GM12865 (cell line): ENCODE measurements at places on chromosomes 1 and 21.

GRCh38 chr1:206937425-206937824 is 8.8 kb downstream of the PIGR start:
- DNase-seq, result no peak

DNA sequence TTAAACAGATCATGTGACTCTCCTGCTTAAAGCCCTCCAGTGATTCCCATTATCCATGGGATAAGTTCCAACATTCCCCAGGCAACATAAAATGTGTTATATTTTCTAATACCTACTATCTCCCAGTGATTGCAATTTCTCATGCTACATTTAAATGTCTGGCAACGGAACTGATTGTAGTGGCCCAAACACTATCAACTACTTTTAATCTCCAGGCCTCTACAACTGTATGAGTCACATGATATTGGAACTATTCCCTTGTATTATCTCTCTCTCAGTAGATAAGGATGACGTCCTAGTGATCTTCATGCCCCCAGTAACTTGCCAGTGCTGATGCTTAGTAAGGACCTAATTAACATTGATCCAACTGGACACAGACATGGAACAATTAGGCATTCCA is 49.9 kb downstream of the ERICH3 start:
- DNase-seq, result no peak

- no peak for DNase-seq
Measured at GRCh38 chr1:61093525-61094137, 11.3 kb downstream of the NFIA start.

DNA sequence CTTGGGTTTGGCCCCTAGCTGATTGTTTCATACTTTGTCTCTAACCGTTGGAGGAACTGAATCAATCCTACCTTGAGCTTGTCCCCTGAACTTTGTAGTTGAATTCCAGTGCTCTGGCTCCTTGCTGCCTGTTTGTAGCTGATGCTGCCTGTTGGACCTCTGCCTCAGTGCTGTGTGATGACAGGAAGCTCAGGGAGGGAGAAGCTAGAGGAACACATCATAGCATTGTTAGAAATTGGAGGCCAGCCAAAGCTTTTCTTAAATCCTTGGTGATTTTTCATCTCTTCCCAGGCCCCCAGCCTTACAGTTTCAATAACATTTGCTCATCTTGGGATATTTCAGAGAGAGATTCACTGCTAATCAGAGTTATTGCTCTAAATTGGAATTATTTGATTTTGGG is 34.0 kb downstream of the MACF1 start:
- DNase-seq, result no peak

GRCh38 chr1:82724246-82724645 is 923.5 kb downstream of the ADGRL2 start:
- no peak for DNase-seq

- DNase-seq, result no peak
Measured at GRCh38 chr1:100028765-100029164, 59.0 kb downstream of the SLC35A3 start.

DNA sequence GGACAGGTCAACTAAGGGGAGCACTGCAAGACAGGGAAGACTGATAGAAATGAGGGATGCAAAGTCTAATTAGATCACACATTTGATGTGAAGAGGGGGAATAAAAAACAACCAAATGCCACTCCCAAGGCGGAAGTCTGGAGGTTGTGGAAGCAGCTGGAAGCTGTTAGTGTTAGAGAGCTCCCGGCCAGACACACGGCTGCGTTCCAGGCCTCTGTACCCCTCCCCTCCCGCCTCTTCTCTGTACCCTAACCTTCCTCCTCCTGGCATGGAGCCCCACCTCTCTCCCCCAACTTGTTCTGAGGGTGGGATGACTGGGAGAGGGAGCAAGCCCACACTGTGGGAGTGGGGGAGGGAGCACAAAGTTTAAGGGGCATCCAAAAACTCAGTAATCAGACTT is 67.0 kb downstream of the PLEKHA6 start:
- DNase-seq, result no peak

GRCh38 chr1:20147846-20148570 is 8.9 kb downstream of the PLA2G2F start:
- no peak for DNase-seq

- no peak for DNase-seq
Measured at GRCh38 chr1:91754816-91755580, 131.0 kb downstream of the TGFBR3 start.

DNA sequence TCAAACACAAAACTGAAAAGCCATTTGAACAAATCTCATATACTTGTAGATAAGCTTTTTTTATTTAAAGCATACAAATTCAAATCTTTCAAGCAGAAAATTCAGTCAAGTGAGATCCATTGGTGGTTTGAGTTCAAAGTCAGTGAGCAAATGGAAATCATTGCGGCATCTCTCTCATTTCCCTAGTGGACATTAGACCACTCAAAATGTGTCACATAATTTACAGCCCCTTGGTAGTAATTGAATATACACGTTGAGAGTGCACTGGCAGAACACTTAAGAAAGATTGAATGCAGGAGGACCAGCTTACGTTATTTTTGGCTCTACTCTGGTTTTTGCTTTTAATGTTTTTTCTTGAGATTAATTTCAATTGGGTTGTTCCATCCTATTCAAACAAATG is 633.7 kb downstream of the USP25 start:
- DNase-seq, result no peak

- no peak for DNase-seq
Measured at GRCh38 chr1:50658459-50659076, 235.3 kb upstream of the DMRTA2 start.

GRCh38 chr1:241799416-241799815 is 48.6 kb upstream of the EXO1 start:
- no peak for DNase-seq

DNA sequence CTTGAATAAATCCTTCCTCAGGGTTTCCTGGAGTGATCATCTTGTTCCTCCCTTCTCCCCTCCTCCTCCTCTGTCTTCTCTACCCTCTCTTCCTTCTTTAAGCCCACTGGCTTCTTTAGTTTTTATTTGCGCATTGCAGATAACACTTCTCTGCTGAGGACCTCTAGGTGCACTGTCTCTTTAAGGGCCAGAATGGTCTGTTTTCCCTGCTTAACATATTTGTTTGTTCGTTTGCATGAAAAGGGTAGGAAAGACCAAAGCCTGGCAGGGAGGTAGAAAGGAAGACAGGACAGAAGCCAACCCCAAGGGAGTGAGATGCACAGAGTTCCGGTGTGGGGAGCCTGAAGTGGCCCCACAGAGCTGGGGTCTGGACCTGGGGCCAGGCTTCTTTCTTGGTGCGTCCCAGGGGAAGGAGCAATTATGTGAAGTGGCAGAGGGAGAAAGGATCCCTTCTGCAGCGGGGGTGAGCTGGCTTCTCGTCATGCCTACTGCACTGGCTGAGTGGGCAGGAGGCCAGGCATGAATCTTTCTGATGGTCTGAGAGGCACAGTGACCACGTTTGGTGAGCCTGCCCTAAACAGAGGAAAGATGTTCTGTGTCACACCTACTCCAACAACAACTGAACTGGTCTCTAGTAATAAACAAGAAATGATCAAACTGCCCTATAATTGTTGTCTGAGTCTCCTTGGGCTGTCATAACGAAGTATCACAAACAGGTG is 232.7 kb downstream of the KCNJ6 start:
- no peak for DNase-seq

DNA sequence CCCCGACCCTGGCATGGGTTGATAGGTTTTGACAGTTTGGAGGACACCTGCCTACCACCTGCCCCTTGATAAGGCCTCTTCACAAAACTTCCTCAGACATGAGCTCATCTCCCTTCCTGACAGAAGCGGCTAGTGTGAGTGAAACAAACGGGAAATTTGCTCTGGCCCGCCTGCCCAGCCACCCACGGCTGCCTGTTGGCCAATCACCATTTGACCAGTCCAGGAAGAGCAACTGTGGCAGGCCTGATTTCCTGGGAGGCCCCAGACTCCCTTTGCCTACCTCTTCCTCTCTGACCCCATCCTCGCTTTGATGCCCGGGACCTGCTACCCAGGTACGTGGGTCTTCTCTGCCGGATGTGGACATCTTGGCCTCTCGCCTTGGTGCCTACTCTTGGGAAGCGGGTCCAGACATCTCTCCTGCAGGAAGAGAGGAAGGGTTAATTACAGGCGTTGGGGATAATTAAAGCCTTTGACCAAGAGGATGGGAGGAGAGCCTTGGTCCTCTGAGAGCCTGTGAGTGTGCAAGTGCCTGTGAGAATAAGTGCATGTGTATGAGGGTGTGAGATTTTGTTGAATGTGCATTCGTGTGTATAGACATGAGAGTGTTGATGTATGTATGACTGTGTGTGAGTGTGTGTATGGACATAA is 1.1 kb upstream of the EPHA2 start:
- DNase-seq, result no peak

DNA sequence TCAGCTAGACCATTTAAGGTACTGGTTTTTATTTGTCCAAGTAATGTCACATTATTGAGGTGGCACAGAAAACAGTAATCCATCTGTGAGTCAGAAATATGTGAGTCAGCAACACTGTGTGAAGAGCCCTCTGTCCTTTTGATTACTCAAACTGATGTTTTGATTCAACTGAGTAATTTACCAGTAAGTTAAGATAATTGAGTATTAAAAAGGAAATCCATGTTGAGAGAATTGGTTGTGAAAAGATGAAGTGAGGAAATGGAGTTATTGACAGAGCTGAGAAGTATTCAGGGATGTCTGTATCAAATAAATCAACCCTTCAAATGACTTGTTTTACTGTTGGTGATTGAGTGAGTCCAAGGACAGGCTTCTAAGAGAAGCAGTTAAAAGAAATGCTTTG is 302.7 kb upstream of the SGIP1 start:
- DNase-seq, result no peak

- DNase-seq, result no peak
Measured at GRCh38 chr1:209106237-209106741, 477.2 kb upstream of the CAMK1G start.

DNA sequence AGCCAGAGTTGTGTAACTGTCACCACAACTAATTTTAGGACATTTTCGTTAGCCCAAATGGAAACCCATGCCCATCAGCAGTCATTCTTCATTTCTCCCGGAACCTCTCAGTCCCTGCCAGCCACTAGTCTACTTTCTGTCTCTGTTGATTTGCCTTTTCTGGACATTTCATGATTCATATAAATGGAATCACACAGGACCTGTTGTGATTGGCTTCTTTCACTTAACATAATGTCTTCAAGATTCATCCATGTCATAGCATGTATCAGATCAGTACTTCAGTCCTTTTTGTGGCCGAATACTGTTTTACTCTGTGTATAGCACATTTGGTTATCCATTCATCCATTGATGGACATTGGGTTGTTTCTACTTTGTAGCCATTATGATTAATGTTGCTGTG is 7.1 kb downstream of the SLC66A1 start:
- no peak for DNase-seq

GRCh38 chr1:92973203-92973897 is 12.1 kb upstream of the DIPK1A start:
- peak; percentile 64 for DNase-seq

DNA sequence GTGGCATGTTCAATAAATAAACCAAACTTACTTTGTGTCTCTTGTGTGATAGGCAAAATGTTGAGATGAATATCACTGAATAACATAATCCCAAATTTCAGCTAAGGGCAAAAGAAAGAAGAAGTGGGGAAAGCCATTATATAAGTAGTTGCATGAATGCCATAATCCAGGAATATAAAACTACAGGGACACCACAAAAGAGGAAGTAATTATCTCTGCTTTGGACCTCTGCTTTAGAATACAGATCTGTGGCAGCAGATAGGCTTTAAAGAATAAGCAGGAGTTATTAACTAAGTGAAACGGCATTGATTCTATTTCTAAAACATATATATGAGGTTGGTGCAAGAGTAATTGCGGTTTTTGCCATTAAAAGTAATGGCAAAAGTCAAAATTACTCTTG is 288.5 kb upstream of the SNX7 start:
- DNase-seq, result no peak

DNA sequence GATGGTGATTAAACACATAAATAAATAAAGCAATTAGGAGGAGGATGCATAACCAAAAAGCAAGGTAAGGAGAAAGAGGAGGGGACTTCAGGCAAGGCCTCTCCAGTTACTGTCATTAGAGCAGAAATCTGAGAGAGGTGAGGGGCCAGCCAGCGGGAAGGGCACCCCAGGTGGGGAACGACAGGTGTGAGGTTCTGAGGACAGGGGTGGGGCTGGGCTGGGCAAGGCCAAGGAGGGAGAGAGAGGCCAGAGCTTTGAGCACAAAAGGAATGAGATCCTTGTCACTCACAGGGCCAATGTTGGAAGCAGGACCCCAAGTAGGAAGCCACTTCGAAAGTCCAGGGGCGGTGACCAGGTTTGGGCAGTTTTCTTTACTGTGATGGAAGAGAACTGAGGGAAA is 182.2 kb upstream of the RAB4A start:
- no peak for DNase-seq

GRCh38 chr1:186531561-186532165 is 70.7 kb upstream of the PDC start:
- no peak for DNase-seq

- DNase-seq, result no peak
Measured at GRCh38 chr1:165933446-165934170, 106.2 kb downstream of the UCK2 start.

- DNase-seq, result no peak
Measured at GRCh38 chr1:168271636-168272035, 9.0 kb upstream of the TBX19 start.

DNA sequence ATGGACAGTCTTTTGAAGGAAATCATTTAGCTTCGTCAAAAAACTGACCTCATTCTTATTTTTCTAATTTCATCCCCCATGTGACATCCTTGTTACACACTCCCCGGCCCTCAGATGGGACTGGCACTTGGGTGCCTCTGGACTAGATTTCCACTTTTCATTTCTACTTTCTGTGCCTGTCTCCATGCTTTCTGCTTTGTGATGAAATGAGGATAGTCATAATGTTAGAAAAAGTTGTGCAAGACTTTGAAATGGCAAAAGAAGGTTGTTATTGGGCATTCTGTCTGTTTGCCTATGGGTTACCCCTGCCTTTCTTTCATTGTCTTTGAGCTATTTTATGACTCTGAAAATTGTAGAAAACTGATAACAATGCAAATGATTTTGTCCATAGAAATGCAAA is 54.9 kb downstream of the MDM4 start:
- DNase-seq, result no peak
